ENCODE measurements at places on chromosomes 13 and 19.

DNA sequence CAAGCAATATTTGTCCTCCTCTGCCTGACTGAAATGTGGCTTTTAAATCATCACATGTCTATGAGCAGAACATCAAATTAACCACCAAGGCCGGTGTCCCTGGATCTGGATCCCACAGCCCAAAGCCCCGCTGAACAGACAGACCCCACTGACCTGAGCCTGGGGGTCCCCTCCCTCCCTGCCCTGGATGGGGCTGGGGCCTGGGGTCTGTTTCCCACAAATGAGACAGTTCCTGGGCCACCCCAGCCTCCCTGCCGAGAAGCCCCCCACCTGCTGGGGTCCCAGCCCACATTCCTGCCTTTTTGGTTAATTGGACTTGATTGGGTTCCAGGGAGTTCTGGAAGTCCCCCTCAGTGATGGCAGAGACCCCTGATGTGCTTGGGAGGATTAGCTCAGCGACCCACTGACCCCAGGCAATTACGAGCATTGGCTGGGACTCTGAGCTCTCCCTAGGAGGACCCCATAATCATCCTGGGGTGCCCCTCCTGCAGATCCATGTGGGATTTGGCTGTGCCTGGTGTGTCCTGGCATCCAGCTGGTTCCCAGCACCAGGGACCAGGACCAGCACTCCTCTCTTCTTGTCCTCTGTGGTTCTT lies 19.4 kb upstream of the CPAMD8 start:
- DNase-seq: no peak

DNA sequence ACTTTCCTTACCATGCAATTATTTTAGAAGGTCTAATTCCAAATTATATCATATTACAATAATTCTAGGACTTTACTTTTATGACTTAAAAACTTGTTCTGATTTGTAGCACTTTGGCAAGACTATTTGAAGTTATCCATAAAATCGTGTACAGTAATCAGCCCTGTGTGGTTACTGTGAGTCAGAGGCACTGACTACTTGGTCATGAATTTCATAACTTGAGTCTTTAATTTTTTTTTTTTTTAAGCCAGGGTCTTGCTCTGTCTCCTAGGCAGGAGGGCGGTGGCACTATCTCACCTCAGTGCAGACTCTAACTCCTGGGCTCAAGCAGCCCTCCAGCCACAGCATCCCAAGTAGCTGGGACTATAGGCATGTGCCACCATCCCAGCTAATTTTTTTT lies 1319.2 kb upstream of the SLC10A2 start:
- no peak for DNase-seq

DNA sequence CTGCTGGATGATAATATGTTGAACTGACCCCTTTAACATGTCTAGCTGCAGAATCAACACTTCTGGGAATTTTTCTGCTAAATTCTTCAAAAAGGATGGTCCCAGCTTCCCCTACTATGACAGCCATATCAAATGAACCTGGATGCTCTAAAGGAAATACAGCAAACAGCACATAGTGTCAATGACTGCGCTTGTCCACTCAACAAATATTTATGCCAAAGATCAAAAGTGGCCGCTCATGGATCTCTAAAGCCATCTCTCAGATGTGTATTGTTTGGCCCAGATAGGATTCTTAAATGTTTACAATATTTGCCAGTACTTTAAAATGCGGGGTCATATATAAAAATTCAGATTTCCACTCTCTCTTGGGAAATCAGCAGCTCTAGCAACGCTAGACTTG lies 3.3 kb downstream of the TBC1D4 start:
- no peak for DNase-seq

GRCh38 chr13:113905018-113905417 lies 41.1 kb upstream of the GAS6 start:
- no peak for DNase-seq

DNA sequence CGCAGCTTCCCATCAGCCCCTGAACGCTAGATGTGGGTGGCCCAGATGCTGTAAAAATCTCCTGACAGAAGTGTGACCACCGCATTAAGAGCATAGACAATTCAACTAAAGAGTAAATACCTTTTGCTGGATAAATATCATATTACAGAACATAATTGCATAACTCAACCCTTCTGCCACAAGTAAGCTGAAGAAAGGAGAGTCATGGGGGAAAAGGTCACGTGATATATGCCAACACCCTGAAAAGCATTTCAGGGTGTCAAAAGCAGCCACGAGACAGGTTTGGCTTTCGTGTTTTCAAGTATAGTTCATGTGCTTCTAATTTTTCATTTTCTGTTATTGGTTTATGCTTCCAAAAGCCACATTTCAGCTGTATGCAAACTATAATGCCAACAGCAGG lies 71.3 kb downstream of the LHFPL6 start:
- DNase-seq: peak; percentile 81

- DNase-seq: peak; percentile 58
Observed at GRCh38 chr13:50664951-50665350, 178.5 kb downstream of the DLEU7 start.

DNA sequence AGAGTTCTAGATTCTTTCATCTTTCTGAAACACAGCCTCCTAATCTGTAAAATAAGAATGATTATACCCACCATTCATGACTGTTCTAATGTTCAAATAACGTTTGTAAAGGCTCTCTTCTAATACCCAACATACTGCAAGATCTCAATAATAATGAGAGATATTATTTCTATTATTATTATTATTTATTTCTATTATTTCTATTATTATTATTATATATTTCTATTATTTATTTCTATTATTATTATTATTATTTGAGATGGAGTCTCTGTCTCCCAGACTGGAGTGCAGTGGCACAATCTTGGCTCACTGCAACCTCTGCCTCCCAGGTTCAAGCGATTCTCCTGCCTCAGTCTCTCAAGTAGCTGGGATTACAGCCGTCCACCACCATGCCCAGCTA lies 395.5 kb downstream of the EFNB2 start:
- no peak for DNase-seq

GRCh38 chr13:33147832-33148231 lies 131.6 kb downstream of the KL start:
- no peak for DNase-seq
